ENCODE measurements at places on chromosomes 16 and 17. TPM values are rescaled to one million over a fixed set of nuclear protein-coding genes. Genes with fewer than 3 reads are reported as not detected.

Gene MT1A
- not detected for polyA plus RNA-seq

Gene SPN
- polyA plus RNA-seq, result 323 TPM

Gene PRRT2
- polyA plus RNA-seq, result not detected

Gene ABCC11
- polyA plus RNA-seq, result not detected

Gene PLLP
- polyA plus RNA-seq, result 0.57 TPM

DNA sequence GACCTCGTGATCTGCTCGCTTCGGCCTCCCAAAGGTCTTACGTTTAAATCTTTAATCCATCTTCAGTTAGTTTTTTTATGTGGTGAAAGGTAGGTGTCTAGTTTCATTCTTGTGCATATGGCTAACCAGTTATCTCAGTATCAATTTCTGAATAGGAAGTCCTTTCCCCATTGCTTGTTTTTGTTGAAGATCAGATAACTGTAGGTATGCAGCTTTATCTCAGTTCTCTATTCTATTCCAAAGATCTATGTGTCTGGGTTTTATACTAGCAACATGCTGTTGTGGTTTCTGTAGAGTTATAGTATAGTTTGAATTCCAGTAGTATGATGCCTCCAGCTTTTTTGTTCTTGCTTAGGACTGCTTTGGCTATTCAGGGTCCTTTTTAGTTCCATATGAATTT is 65.2 kb downstream of the TNFRSF13B start:
- no peak for DNase-seq

DNA sequence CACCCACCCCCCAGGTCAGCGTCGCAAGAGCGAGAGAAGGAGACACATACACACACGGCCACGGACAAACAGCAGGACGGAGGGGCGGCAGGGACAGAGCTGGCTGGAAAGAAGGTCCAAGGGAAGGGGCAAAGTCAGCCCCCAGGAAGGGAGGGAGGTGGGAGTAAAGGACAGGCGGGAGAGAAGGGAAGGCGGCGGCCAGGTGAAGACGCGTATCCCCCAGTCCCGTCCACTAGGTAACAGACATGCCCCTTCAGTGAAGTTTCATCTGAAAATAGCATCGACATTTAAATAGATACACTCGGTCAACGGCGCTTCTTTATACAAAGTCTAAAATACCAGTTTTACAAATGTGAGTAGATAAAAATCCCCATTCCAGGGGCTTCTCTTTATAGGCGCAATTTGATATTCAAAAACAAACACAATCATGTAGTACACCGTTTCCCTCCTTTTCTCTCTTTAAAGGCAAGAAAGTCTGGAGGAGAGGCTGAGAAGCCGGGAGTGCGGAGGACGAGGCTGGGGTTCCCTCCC is 4.5 kb downstream of the CBX8 start:
- DNase-seq, result no peak

GRCh38 chr17:45171338-45172231 is 9.9 kb downstream of the HEXIM2 start:
- DNase-seq, result no peak

GRCh38 chr16:81646561-81646960 is 132.5 kb upstream of the PLCG2 start:
- no peak for DNase-seq

DNA sequence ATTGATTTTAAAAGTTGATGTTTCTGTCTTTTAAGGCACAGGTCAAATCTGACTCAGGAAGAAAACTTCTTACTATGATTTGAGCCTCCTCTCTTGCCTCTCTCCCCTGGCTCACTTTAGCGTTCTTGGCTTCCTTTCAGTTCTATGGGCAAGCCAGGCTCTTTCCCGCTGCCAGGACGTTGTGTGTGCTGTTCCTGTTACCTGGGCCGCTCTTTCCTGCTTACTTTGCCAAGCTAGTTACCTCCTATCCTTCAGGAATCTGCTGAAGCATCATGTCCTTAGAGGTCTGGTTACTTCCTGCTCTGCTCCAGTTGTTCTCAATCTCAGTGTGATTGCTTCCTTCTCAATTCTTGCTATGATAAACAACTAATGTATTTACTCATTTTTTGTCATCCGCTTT is 1108.5 kb upstream of the EEF2KMT start:
- no peak for DNase-seq

GRCh38 chr17:63701456-63701820 is 1.5 kb upstream of the LIMD2 start:
- DNase-seq, result no peak

DNA sequence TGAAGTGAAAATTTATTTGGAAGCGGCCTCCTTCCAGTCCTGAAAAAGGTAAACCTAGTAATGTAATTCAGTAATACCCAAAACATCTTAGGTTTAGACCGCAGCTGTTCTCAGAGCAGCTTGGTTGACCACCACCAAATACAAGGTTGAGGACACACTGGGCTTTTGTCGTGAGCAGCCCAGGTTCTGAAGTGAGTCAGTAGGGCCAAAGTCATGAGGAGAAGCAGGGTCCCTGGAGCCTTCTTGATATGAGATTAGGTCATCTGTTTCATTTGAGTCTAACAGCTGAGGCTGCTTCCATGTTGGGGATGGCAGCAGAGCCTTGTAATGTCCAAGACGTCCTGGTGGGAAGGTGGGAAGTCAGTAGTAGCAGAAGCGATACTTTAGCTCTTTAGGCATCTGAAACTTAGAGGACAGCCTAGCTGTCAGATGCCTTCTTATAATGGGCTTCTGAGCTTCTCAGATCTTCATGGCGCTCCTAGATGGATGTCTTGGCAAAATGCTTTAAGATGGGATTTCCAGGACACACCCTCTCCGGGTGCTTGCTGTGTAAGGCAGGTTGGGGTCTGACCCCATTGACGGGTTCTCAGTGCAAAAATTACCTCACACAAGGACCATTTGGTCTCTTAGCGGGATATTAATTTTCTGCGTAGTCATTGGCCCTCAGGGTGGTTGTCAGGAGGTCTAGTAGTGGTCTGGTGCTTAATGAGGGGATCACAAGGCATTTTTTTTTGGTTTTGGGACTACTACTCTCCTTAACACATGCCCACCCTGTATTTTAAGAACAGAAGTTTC is 2.4 kb downstream of the ALKBH5 start:
- DNase-seq, result no peak

GRCh38 chr17:66373944-66374817 is 71.8 kb downstream of the PRKCA start:
- DNase-seq, result peak; percentile 61

GRCh38 chr17:76597156-76598003 is 11.7 kb upstream of the ST6GALNAC2 start:
- no peak for DNase-seq

DNA sequence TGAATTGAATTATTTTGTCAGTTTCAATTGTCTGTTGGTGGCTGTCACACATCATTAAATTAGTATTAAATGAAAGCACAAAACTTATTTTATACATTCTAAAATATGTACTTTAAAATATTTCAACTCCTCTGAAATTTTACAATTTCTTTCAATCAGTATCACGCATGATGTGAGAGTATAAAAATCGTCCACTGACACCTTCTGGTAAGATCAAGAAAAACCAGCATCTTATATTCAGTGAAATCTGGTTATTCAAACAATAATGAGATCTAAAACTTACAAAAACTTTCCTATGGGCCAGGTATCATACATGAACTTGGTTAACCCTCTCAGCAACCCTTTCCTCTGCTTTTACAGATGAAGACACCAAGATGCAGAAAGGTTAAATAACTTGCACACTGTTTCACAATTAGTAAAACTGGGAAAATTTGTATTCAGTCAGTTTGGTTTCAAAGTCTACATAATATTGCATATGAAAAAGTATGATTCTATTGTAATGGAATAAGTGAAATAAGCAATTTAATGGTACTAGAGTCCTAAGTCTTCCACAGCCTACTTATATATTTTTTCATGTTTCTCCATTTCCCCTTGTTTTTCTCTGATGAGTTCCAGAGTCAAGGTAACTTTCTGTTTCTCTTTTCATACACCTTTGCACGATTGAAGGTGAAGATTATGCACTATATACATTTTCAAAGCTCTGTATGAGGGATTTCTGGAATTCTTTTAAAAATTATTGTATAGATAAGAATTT is 58.7 kb downstream of the EFCAB5 start:
- DNase-seq, result no peak

DNA sequence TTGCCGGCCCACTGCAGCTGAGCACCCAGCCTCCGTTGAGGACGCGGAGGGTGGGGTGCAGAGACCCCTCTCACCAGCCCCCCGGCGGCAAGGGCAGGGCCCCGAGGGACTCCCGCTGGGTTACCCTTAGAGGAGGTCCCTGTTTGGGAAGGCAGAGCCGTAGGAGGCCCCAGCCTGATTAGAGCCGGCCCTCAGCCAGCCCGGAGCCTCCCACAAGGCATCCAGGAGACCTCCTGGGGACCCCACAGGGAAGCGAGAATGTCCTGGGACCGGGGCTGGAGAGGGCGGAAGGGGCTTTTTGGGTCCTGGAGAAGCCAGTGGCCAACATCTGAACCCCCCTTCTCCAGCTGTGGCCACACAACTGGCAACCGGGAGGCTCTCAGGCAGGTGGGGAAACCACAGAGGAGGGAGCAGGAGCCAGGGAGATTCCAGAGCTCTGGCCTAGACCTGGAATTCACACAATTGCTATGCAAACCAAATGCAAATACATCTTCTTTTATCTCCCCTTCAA is 21.7 kb upstream of the SP6 start:
- DNase-seq, result no peak

Data from immature natural killer cell (primary cell).